ENCODE measurements at places on chromosomes 2 and 18.
A peak's percentile ranks its signal among the peaks of the same experiment; 100 is the strongest.

GRCh38 chr18:46418663-46419260 is 238.3 kb downstream of the LOXHD1 start:
- DNase-seq, result peak; percentile 71

DNA sequence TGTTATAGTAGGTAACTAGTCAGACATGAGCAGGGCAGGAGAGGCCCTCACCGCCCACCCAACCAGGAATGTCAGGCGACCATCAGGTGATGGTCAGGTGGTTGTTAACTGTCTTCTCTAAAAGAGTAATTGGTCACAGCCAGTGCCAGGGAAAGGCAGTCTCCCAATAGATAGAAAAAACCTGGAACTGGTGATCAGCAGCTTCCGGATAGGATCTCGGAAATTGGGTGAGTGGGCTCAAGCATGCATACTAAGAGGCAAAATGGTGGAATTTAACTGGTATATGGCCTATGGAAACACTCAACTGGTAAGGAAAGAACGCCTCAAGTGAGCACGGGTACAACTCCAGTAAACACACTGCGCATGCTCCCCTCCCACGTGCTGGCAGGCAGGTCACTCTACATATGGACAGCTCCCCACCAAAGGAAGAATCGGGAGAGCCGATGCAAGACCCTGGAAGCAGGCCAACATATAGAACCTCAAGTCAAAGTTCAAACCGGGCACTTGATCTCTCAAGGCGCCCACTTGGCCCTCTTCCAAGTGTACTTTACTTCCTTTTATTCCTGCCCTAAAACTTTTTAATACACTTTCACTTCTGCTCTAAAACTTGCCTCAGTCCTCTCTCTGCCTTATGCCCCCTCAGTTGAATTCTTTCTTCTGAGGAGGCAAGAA is 43.5 kb upstream of the TMEM131 start:
- DNase-seq, result peak; percentile 41

GRCh38 chr2:160394153-160394552 is 99.5 kb downstream of the RBMS1 start:
- no peak for DNase-seq

DNA sequence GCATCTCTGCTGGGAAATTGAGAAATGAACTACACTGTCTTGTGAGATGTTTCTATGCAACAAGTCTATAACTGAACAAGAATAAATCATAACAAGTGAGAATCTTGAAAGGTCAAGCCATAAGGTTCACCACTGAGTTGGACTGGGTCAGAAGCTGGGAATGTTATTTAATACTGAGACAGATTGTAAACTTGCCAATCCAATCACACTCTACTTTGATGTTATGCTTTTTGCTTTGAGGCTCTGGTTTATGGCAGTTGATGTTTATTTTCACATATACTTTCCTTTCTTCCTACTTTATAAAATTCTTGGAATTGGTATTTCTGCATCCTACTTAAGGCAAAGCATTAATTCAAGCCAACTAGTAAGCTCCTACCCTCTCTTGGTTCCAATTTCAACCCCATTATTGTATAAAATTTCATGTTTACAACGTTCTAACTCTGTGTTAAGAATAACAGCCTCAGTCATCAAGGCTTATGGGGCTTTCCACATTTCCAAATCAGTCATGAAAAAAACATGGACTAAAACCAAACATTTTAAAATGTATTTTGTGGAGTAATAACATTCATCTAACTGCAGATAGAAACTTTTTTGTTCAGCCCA is 533.4 kb downstream of the NYAP2 start:
- DNase-seq, result no peak

- DNase-seq, result no peak
Observed at GRCh38 chr2:177383935-177384334, 8.6 kb upstream of the AGPS start.

GRCh38 chr18:35076135-35076924 is 35.1 kb downstream of the MAPRE2 start:
- DNase-seq, result no peak

DNA sequence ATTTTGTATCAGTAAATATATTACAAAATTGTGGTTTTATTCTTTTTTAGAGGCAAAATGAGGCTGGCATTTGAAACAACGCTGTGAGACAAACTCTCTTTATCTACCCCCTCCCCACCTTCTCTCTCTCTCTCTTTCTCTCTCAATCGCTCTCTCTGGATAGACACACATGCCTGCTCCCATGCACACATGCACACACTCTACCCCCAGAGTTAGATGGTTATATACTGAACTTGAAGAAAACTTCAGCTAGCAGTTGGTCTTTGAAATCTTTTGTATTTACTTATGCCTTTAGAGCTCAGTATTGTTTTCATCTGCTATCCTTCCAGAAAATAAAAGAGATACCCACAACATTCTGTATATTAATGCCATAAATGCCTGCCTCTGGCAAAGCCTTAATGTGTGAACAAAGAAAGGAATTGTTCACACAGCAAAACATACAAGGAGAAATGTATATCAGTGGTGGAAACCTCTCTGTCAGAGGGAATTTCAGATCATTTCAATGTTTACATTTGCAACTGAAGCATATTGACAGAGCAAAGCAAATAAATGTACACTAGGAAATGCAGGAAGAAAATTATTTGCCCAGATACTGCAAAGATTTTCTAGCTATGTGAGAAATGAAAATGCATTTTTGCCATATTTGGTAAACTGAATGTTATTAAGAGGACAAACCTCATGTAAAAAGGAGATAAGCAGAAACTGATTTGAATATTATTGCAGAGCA is 217.0 kb upstream of the UBE2E3 start:
- no peak for DNase-seq
